GM23338 (cell line): ENCODE measurements at places on chromosomes 13 and 19. TPM values are rescaled to one million over a fixed set of nuclear protein-coding genes. Genes with fewer than 3 reads are reported as not detected.

MISP3 gene
- 1.9 and 7.8 TPM in 2 replicates for total RNA-seq

SIGLEC8 gene
- not detected in 2 replicates for total RNA-seq

MYO16 gene
- total RNA-seq: 0.10 TPM in 1 of 2 replicates, not detected in the other

MICOS13 gene
- total RNA-seq: 9.1 and 15.5 TPM in 2 replicates

PSPN gene
- 0.93 and 1.2 TPM in 2 replicates for total RNA-seq

PDX1 gene
- total RNA-seq: not detected in 2 replicates

ZNF541 gene
- total RNA-seq: 0.42 TPM in 1 of 2 replicates, not detected in the other

VSTM2B gene
- 0.54 and 1.8 TPM in 2 replicates for total RNA-seq

SERPINE3 gene
- 0.08 and 0.17 TPM in 2 replicates for total RNA-seq

ZNF440 gene
- 6.1 and 9.3 TPM in 2 replicates for total RNA-seq

SLC1A6 gene
- total RNA-seq: 18.5 and 37.3 TPM in 2 replicates

B3GNT3 gene
- 1.0 and 1.9 TPM in 2 replicates for total RNA-seq

LGALS7 gene
- not detected in 2 replicates for total RNA-seq

PSG3 gene
- total RNA-seq: not detected in 2 replicates

TDRD3 gene
- 13.1 and 14.8 TPM in 2 replicates for total RNA-seq

GAS6 gene
- 18.0 and 21.2 TPM in 2 replicates for total RNA-seq

NPAS1 gene
- 5.0 and 5.6 TPM in 2 replicates for total RNA-seq

ZNF560 gene
- 0.14 and 0.31 TPM in 2 replicates for total RNA-seq

PTOV1 gene
- 194 and 209 TPM in 2 replicates for total RNA-seq

PIH1D1 gene
- 147 and 164 TPM in 2 replicates for total RNA-seq

TMEM38A gene
- 11.3 and 14.1 TPM in 2 replicates for total RNA-seq

MEF2B gene
- 3.0 and 8.3 TPM in 2 replicates for total RNA-seq

OR7A5 gene
- total RNA-seq: not detected in 2 replicates

ZDHHC20 gene
- 119 and 129 TPM in 2 replicates for total RNA-seq

PINLYP gene
- total RNA-seq: 4.3 and 7.8 TPM in 2 replicates

SMIM24 gene
- 4.7 and 5.0 TPM in 2 replicates for total RNA-seq

BAX gene
- 184 and 261 TPM in 2 replicates for total RNA-seq

CABP5 gene
- not detected in 2 replicates for total RNA-seq

MCEMP1 gene
- not detected in 2 replicates for total RNA-seq

TNFSF13B gene
- total RNA-seq: 0.10 TPM in 1 of 2 replicates, not detected in the other

SHANK1 gene
- 3.3 and 4.1 TPM in 2 replicates for total RNA-seq
